ENCODE measurements at places on chromosomes 6 and 20.

DNA sequence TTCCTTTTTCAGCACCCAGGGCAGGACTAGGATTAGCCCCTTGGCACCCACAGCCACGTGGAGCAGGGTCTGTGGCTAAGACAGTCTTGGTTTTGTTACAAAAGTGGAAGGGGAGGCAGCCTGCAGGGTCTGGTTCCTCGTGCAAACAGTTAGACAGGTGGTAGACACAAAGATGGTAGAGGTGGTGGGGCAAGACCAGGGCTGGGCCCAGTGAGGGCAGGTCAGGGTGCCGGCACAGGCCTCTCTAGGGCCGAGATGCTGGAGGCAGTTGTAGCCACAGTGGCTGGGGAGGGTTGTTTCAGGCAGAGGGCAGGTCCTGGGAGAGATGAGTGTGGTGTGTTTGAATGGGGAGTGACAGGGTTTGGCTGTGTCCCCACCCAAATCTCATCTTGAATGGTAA is 161.6 kb downstream of the SMOC2 start:
- DNase-seq, result no peak

DNA sequence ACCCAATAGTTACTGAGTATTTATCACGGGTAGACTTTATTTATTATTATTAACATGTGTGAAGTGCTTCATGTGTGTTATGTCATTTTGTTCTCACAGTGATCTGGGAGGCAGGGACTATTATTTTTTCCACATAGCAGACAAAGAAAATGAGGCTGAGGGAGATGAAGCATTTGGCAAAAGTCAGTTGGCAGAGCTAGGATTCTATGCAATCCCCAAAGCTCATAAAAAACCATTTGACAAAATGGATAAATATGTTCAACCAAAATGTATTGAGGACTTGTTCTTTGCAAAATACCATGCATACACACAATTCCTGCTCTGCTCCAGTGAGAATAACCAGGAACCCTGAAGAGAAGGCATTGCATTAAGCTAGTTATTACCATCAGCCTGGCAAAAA is 184.4 kb downstream of the HS3ST5 start:
- DNase-seq, result no peak

GRCh38 chr6:46850792-46851191 is 57.6 kb downstream of the MEP1A start:
- DNase-seq, result no peak

DNA sequence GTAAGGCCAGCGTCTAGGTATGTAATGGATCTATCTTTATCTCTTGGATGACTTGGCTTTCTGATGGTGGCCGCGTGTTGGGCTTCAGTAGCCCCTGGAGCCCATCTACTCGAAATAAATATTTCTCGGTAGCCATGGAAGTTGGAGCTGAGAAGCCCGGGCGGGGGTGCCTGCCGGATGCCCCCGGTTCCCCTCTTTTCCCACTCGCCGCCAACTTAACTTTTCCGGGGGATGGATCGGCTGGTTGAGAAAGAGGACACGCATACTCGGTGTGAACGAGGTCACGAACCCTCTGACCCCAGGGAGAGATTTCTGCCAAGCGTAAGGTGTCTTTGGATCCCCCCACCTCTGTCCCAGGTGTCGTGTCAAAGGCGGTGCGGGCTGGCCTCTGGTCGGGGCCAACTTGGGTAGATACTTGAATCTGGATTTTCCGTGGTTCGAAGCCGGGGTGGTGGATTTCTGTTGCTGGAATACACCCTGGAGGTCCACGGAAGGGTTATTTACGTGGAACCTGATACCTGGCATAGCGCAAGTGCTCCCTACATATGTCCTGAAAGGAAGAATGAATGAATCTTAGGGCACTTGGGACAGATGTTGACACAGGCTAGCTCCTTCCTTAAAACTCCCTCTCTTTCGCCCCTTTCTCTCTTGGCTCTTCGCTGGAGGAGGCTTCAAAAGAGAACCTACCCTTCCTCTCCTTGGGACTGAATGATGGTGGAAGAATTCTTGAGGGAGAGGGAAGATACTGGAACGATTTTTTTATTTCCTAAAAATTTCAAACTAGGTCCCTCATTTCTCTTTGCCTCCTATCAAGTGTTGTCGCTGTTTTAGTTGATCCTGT is 996 bp downstream of the DOK5 start:
- DNase-seq, result no peak
